CD4-positive, alpha-beta T cell treated with Interleukin-15 for 1 hour (primary cell): ENCODE measurements at places on chromosomes 7 and 10.

DNA sequence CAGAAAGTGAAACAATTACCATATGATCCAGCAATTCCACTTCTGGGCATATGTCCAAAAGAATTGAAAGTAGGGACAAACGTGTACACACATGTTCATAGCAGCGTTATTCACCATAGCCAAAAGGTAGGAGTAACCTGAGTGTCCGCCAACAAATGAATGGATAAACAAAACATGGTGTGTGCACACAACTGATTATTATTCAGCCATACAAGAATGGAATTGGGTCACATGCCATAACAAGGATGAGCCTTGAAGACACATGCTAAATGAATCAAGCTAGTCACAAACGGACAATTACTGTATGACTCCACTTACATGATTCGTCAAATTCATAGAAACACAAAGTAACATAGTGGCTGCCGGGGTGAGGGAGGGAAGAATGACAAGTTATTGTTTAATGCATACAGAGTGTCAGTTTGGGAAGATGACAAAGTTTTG, 4.1 kb upstream of the OIT3 start:
- DNase-seq, result no peak

- no peak for DNase-seq
Measured at GRCh38 chr10:17100586-17100985, 29.0 kb downstream of the CUBN start.

DNA sequence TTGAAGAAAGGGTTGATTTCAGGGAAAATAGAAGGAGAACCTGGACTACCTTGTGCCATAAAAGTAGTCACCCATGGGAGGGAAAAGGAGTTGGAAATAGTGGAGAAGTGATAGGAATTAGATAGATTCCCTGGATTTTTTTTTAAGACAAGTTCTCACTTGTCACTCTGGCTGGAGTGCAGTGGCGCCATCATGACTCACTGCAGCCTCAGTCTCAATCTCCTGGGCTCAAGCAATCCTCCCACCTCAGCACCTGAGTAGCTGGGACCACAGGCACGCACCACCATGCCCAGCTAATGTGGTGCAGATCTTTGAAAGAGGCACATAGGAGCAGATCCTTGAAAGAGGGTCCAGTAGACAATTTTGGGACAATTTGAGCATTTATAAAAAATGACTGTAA, 9.5 kb upstream of the BLNK start:
- DNase-seq, result no peak

DNA sequence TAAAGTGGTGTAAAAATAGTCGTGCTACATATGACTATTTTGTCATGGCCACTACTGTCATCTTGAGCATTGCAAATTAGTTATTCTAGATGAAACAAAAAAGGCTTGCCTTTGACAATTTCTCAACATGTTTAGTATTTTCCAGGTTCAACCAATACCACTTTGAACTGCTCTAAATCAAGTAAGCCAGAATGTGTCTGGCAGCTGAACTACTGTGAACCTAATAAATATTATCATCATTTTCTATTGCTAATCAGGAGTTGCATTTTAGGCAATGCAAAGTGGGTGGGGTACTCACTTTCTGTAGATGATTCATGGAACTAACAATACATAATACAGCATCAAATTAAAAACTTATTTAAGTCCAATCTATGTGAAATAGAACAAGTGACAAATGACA, 877.2 kb downstream of the CNTNAP2 start:
- no peak for DNase-seq

DNA sequence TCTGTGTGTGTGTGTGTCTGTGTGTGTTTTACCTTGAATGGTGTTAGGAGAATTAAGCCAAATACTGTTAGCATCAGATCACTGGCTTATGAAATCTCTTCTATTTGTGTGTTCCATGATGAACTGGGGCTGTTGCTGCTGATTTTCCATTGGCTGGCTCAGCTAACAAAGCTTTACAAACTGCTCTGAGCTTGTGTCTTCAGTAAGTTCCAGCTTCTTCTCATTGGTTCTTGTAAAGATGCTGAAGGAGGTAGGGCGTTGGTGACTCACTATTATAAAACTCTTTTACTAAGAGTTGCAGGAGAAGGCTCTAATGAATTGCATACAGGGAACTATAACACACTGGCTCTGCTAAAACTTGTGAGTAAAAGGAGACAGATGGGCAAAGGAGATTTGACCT, 136.4 kb upstream of the PRKCQ start:
- DNase-seq, result no peak

DNA sequence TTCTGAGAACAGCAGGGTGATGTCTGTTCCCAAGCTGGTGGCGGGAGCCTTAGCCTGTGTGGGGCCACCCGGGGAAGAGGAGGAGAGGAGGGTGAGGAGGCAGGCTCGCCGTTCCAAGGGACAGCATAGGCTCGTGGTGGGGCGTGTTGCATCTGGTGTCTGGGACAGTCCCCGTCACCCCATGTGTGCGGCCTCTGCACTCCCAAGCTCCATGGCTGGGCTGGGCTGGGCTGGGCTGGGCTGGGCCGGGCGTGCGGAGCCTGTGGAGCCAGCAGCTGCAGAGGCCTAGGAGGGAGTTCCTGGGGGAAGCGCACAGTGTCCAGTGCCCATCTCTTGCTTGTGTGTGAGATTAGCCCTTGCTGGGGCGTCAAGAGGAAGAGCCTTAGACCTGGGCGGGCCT, 20.9 kb upstream of the TTYH3 start:
- DNase-seq, result no peak

GRCh38 chr10:76869931-76870330, 767.7 kb downstream of the KCNMA1 start:
- DNase-seq, result no peak

- DNase-seq, result no peak
Measured at GRCh38 chr7:130950741-130951140, 216.7 kb upstream of the KLF14 start.

- no peak for DNase-seq
Measured at GRCh38 chr10:103578782-103579382, 85.4 kb downstream of the NEURL1 start.

GRCh38 chr10:127408733-127409132, 140.4 kb upstream of the NPS start:
- no peak for DNase-seq

DNA sequence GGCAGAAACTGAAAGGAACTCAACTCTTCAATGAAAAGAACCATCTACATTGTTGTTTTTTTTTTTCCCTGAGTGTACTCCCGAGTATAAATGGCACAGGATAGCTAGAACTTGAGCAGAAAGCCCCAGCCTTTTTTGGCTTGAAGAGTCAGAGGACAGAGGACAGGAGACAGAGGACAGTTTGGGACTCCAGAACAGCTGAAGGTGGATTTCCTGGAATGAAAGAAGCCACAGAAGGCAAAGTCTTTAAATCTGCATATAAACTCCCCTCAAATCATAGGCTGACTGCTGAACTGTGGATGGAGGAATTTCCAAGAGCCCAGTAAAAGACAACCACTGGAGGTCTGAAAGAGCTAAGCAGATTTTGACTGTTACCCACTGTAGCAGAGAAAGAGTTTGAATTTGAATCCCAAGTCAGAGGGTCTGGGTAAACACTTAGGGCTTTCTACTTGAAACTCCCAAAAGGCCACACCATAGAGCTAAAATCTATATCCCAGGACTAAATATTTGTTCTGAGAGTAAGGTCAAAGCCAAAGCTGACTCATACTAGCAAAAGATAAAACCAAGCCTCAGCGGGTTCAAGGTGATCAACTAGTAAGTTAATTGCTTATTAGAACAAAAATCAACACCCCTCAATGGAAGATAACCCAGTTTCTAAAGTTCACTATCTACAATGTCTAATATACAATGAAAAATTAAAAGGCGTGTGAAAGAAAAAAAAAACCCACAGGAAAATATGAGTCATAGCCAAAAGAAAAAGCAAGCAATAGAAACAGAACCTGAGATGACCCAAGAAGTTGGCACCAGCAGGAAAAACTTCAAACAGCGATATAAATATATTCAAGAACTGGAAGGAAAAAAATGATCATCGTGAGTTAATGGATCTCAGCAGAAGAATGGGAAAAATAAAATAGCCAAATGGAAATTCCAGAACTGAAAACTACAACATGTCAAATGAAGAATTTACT, 1.8 kb upstream of the OPN1SW start:
- DNase-seq, result no peak

- no peak for DNase-seq
Measured at GRCh38 chr10:86077271-86077670, 289.3 kb downstream of the GRID1 start.

GRCh38 chr7:106057962-106058927, 53.9 kb downstream of the SYPL1 start:
- DNase-seq, result peak; percentile 84

DNA sequence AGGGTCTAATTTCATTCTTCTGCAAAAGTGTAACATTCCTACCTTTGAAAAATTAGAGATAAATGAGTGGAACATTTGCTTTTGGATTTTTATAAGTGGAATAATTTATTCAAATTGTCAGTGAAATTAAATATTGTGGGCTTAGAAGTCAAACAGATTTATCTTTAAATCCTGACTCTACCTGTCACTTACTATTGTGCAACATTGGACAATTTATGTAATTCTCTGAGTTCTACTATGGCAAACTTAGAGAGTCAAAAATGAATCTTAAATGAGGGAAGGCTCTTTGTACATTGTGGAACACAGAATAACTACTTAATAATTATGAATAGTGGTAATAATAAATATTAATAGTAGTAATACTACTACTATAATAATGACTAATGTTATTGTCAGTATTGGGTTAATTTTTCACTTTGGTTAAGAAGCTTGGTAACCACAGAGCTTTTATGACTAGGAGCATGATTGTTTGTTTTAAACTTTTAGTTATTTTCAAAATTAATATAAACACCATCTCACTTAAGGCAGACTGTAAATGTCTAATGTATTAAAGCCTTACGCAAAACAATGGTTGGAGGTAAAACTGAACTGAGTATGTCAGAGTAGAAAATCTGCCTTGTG, 70.0 kb downstream of the PRKG1 start:
- no peak for DNase-seq

DNA sequence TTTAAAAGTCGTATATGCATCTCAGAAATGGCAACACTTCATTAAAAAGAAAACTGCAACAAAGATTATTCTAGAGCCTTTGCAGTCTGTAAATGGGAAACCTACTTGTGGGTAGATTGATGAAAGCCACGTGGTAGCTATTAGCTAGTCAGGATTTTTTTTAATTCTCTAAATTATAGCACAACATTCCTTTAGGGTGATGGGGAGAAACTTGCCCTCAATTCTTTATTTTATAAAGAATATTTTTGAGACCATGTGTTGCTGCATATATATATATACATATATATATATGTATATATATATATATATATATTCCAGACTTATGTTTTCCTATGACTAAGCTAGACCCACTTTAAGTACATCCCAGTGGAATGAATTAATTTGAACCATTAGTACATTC, 118.0 kb downstream of the PPP1R3A start:
- no peak for DNase-seq

DNA sequence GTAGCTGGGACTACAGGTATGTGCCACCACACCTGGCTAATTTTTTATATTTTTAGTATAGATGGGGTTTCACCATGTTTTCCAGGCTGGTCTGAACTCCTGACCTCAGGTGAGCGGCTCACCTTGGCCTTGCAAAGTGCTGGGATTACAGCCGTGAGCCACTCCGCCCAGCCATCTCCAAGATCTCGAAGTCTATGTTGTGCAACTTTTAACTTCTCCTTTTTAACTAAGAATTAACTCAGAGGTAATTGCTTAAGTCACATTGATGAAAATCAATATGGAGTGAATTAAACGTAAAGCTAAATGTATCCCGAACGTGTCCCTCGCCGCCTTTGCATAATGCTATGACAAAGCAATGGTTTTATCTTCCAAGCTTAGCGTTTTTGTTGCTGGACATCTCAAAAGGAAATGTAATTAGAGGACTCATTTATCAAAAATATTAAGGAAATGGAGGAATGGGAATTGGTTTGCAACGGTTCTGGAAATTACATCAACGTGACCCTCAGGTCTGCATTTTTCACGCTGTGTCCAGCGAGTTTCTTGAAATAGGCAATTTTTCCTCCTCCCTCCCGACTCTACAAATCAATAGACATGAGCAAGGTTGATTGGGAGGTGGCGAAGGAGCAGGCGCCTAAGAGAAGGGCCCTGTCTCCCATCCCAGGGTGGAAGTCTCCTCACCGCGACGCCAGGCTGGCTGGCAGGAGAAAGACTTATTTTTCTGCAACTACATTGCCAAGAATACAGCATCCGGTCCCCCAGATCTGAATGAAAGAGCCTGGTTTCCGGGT, 89.8 kb downstream of the TMEM130 start:
- no peak for DNase-seq

DNA sequence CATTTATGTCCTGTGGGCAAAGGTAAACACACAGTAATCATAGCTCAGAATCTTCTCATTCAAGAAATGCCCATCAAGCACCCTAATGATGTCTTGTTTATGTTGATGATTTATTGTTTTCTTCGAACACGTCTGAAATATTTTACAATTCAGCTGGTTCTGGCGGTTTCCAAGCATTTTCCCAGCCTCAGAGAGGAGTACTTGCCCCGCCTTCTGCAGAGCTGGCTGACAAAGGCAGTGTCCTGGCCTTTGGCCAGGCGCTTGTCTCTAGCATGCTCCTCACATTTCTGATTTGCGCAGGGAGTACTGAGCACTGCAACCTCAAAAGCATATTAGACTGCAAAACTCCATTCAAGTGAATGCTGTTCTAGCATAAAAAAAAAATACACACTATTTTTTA, 314.2 kb upstream of the GNAI1 start:
- DNase-seq, result no peak

DNA sequence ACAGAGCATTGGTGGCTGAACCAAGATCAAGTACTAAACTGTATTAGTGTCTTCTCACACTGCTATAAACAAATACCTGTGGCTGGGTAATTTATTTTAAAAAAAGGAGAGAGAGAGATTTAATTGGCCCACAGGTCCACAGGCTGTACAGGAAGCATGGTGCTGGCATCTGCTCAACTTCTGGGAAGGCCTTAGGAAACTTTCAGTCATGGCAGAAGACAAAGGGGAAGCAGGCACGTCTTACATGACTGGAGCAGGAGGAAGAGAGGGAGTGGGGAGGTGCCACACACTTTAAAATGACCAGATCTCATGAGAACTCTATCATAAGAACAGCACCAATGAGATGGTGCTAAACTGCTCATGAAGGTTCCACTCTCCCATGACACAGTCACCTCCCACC, 95.2 kb upstream of the JCAD start:
- no peak for DNase-seq

- no peak for DNase-seq
Measured at GRCh38 chr7:33757563-33758165, 147.7 kb upstream of the BMPER start.

GRCh38 chr7:33806298-33807154, 98.8 kb upstream of the BMPER start:
- no peak for DNase-seq

- DNase-seq, result no peak
Measured at GRCh38 chr10:65611592-65611991, 1314.2 kb upstream of the LRRTM3 start.

- DNase-seq, result no peak
Measured at GRCh38 chr10:125691160-125691981, 8.4 kb upstream of the TEX36 start.

DNA sequence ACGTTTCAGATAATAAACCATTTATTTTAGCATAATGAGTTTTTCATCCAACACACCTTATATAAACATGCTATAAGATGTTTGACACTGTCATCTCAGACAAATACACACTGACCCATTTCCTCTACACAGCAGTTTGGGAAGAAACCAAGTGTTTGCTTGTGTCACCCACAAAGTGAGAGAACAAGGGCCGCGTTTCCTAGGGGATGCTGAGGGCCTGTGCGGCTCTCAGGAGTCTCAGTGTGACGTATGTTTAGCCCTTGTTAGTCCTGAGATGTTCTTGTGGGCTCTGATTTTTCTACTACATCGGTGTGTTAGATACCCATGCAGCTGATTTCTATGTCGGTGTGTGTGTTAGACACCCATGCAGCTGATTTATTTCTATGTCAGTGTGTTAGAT, 266.3 kb downstream of the DIP2C start:
- no peak for DNase-seq

GRCh38 chr7:36182854-36183604, 30.0 kb downstream of the EEPD1 start:
- DNase-seq, result no peak
